Cortex of kidney (tissue), 1 donor: ENCODE measurements at places on chromosomes 12 and 14.

GRCh38 chr14:84622357-84622756, 907.6 kb upstream of the FLRT2 start:
- no peak for DNase-seq

DNA sequence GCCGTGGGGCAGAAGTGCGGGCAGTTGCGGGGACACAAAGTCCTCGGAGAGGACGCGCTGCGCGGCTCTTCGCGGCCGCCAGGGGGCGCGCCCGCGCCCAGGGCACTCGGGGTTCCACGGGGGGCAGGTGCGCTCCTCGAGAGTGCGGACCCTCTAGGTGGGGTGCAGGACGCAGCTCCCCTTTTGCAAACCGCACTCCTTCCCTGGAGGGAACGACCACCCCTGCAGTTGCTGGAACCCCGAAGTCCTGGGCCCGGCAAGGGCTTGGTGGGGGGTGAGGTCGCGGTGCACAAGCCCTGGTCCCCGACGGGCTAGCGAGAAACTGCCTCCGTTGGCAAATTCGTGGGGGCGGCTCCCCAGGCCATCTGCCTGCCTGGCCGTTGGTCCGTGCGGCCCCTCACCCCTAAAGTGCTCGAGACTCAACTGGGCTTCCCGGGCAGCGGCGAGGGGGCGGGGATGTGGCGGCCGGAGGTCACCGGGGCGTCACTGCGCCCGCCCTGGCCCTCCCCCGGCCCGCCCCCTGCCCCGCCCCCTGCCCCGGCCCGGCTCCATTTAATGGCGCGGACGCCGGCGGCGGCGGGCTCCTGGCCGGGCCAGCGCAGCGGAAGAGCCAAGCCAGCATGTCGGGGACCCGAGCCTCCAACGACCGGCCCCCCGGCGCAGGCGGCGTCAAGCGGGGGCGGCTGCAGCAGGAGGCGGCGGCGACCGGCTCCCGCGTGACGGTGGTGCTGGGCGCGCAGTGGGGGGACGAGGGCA, at the start of gene ADSS1:
Gene ADSS1 (plus strand): TSS at position 579 of the 756 bp plus-strand sequence. CDS start 42 bp downstream, at position 621.
- no peak for DNase-seq

- no peak for DNase-seq
These were observed 7.0 kb downstream of the NACA start for GRCh38 chr12:56718149-56718548.

- no peak for DNase-seq
These were observed 39.8 kb upstream of the DIO3 start for GRCh38 chr14:101521473-101521915.

DNA sequence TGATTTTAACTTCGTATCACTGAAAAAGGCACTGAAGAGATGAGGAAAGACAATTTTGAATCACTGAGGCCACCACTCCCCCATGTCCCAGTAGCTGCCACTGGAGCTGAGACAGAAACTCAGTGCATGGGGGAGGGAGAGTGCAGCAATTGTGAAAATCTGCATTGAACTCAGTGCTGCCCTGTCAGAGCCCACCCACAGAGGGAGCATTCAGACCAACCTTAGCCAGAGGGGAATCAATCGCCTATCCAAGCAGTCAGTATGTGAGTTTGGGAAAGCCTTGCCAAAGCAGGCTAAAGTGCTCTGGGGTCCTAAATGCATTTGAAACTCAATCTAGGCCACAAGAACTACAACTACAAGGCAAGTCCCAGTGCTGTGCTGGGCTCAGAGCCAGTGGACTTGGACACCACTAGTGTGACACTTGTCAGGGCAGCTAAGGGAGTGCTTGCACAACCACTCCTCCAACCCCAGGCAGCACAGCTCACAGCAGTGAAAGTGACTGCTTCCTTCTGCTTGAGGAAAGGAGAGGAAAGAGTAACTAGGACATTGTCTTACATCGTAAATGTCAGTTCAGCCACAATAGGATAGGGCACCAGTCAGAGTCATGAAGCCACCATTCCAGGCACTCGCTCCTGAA, 13.3 kb downstream of the RNASE3 start:
- no peak for DNase-seq

DNA sequence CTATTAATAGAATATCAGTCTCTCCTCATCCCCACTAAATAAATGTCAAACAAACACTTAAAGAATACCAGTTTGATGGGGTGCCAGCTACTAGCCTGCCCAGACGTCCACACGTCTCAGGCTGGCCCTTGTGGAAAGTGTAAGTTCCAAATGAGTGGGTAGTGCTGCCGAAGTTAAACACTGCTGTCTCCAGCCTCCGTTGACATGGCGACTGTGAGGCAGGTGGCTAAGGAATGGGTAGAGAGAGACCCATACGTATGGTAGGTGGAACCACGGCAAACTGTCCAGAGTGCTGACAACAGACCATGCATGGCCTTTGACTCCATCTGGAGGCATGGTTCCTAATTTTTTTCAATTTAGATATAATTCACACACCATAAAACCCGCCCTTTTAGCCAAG, 37.9 kb downstream of the PITPNM2 start:
- no peak for DNase-seq

GRCh38 chr12:81866081-81866480, 106.9 kb upstream of the PPFIA2 start:
- no peak for DNase-seq

DNA sequence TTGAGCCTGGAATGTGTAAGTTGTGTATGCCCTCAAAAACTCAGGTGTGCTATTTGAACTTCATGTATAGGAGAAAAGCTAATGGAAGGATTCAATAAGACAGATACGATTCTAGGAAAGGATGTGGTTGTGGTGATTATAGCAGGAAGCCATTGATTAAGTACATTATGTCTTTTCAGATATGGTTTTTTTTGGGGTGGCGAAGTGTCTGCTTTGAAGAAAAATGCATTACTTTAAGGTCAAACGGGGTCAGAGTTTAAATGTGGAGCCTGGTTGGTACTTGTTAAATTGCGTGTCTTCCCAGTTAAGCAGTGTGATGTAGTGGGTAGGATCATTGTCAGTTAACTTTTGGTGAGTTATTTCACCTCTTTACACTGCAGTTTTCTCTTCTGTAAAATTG, 13.0 kb upstream of the NUP107 start:
- no peak for DNase-seq

DNA sequence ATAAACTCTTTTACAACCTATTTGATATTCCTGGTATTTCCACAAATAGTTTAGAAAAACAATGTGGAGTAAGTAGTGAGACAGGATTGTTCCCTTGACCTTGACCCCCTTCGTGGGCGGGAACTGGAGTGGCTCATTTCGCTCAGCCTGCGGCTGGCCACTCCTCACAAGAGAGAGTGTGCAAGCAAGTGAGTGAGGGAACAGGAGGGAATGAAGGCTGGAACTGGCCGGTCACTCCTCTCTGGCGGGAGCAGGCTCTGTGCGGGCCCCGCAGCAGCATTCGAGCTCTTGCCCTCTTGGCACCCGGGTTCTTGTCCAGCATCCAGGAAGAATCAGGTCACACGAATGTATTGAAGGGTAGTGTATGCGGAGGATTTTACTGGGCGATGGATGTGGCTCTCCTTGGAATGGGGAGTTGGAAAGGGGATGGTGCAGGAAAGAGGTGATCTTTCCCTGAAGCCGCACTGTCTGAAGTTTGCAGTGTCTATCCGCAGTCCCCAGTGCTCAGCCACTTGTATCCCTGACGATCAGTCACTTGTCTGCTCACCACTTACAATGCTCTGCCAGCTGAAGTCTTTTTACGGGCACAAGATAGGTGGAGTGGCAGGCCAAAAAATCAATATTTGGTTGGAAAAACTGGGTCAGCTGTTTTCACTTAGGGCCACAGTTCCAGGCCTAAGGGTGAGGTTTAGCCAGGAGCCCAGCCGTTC, 28.0 kb upstream of the TXNRD1 start:
- no peak for DNase-seq

GRCh38 chr12:8058506-8058905, 7.7 kb downstream of the C3AR1 start:
- DNase-seq = no peak

DNA sequence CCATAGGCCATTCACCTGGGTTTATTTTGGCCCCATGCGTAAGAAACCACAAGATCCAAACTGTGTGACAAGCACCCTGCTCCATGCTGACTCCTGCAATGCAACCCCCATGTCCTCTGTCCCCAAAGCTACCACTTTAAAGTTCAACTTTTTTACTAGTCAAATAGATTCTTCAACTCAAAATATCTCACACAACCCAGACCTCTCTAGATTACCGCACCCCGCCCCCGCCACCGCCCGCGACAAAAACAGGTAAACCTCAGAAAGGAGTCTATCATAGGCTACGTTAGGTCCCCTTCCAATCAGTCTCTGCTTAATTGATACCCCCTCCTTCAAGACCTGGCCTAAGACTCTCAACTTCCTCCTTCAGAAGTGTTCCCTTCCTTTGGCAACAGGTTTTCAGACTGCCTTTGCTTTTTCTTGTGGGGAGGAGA, 2.2 kb downstream of the ZFP36L1 start:
- DNase-seq = no peak

- DNase-seq = no peak
These were observed 30.4 kb upstream of the RNU6-7 start for GRCh38 chr14:32171469-32171868.

- DNase-seq = no peak
These were observed 4.3 kb downstream of the HHIPL1 start for GRCh38 chr14:99649219-99649618.

- DNase-seq = no peak
These were observed 62.8 kb downstream of the EXOC5 start for GRCh38 chr14:57205938-57206337.

DNA sequence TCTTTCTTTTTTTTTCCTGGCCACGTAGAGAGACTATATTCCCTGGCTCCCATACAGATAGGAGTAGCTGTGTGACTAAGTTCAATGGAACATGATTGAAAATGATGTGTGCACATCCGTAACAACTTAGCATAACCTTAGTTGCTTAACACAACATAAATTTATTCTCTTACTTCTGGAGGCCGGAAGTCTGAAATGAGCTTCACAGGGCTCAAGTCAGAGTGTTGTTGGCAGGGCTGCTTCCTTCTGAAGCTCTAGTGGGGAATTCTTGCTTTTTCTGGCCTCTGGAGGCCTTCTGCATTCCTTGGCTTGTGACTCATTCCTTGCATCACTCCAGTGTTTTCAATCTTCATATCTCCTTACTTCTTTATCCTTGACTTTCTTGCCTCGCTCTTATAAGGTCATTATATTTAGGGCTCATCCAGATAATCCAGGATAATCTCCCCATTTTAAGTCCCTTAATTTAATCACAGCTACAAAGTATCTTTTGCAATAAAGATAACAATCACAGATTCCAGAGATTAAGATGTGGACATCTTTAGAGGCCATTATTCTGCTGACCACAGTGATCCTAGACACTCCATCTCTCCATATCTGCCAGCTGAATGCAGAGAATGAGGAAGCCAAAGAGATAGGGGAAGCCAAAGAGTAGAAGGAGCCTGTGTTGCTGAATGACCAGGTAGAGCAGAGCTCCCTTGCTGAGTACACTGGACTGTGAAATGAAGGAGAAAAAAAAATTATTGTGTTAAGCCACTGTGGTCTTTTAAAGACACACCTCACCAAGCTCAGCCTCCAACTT, 21.0 kb upstream of the SNX6 start:
- DNase-seq = no peak

DNA sequence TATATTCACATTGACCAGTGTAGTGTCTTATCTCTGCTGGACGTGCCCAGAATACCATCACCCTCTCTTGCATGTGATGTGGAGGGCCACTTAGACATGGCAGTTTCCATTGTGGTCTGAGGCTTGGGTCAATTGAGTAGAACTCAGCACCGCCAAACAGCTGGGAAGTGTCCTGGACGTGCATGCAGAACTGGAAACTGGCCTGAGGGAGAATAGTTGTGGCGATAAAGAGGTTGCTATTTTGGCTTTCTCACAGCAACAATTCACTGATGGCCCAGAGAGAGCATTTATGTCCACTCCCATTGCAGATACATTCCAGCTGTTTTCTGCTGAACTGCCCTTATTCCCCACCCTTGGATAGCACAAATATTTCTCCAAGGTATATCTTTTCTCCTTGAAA, 210.1 kb upstream of the DAAM1 start:
- no peak for DNase-seq

GRCh38 chr12:79414252-79414651, 276.5 kb downstream of the PAWR start:
- no peak for DNase-seq

- DNase-seq = no peak
These were observed 20.9 kb downstream of the OAS2 start for GRCh38 chr12:112998987-112999767.

DNA sequence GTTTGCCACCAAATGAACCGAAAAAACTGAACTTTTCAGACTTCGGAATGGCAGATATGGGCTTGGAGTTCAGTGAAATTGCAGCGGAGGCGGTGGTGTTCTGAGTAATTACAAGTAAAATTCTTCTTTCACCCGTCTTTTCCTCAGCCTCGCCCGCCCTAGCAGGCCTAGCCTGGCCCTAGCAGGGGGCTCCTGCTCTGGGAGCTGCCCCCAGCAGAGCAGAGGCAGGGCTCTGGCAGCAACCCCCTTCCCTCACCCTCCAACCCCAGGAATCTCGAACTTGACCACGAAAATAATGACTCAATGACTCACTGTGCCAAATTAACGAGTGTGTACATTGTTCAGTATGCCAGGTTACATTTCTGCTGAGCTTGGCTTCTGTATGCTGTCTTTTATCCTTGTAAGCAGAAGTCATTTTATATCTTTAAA, 1.1 kb downstream of the PAPLN start:
- DNase-seq = no peak

DNA sequence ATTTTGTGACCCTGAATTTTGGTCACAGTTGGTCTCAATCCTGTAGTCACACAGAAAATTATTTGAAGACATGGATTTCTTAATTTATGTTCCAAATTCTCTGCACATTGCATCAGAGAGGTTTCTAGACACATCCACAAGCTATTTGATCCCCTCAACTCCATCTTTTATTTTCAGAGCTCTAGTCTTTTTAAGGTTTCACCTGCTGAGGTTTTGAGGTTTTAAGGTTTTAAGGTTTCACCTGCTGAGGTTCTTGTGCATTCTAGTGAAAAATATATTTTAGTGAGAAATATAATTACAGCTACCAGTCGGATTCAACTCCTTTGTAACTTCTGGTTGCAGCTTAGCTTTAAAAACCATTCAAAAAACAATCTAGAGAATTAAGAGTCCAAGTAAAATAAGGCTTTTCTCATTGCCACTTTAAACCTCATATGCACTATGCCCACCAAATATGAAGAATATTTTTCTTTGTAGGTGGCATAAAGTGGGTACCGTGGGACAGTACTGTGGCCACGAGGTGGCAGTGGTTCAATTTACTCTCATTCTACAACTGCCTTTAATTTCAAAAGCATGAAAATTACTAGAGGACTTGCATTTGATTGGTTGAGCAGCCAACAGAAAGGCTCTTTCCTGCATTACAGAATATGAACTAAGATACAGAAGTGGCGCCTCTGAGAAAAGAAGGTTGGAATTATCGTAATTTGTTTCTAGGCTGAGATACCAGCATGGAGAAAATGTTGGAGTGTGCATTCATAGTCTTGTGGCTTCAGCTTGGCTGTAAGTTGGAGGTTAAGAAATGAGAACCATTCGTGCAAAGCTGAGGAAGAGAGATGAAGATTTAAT, 366.5 kb upstream of the OR4E1 start:
- no peak for DNase-seq

GRCh38 chr12:79648881-79649280, 41.9 kb downstream of the PAWR start:
- no peak for DNase-seq

GRCh38 chr12:68505970-68506369, 104.7 kb upstream of the RAP1B start:
- DNase-seq = no peak

GRCh38 chr14:76168531-76168930, 16.8 kb downstream of the GPATCH2L start:
- no peak for DNase-seq

GRCh38 chr12:110282956-110283817, 2.1 kb downstream of the ATP2A2 start:
- no peak for DNase-seq

GRCh38 chr12:49524660-49525324, 14.0 kb upstream of the KCNH3 start:
- no peak for DNase-seq

GRCh38 chr14:87873741-87874140, 119.2 kb downstream of the GALC start:
- no peak for DNase-seq
